Ammon's horn (tissue), 1 donor: ENCODE measurements at places on chromosomes 2 and 18.

DNA sequence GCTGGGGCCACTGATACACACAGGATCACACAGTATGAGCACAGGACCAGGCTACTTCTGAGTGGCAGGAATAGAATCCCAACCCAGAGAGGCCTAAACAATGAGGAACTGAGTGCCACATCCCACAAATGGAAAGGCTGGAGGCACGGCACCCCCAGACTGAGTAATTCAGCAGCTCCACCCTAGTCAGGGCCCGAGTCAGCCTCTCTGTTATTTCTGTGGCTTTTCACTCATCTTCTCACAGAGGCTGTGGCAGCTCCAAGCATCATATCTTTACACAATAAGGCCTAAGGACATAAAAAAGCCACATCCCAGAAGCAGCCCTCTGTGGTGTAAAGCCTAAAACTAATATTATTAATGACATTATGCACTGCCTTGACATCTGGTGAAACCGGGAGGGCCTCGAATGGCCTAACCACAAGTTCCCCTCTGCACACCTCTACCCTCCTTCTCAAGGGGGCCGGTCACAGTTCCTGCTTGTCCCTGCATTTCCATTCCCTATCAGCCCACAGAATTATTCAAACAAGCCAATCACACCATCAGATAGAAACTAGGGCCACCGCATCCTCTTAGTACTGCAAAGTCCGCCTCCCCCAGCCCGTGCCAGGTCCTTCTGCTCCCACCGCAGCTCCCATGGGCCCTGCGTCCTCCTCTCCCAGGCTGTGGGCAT lies 12.5 kb upstream of the MAL start:
- no peak for DNase-seq

DNA sequence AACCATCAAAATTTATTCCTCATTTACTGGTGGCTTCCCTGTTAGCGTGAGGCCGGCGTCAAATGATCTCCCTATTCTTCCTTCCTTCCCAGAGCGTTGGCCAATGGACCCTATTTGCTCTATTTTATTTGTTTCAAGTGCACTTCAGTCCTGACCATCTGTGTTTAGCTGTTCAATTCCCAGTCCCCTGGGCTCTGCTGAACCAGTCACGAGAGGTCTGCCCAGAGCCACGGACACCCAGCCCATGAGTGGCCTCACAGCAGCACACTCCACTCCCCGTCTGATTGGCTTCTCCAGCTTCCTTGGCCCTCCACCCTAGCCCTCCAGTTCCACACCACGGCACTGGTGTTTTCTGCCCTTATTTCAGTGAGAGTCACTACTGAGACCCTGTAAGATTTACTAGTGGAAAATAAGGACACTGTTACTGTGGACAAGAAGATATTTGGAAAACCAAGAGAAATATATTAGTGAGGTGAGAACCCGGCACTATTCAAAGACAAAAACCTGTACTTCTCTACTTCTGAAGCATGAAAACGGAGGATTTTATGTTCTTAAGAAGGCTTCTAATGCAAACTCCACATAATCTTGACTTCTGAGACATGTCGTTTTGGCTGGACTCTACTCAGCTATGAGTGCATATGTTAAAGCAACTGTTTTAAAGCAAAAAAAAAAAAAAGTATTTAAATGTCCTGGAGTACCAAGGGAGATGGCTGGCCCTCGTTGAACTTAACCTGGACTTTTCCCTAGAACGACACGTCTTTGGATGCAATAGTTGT lies 86.6 kb downstream of the COL6A3 start:
- DNase-seq, result no peak

DNA sequence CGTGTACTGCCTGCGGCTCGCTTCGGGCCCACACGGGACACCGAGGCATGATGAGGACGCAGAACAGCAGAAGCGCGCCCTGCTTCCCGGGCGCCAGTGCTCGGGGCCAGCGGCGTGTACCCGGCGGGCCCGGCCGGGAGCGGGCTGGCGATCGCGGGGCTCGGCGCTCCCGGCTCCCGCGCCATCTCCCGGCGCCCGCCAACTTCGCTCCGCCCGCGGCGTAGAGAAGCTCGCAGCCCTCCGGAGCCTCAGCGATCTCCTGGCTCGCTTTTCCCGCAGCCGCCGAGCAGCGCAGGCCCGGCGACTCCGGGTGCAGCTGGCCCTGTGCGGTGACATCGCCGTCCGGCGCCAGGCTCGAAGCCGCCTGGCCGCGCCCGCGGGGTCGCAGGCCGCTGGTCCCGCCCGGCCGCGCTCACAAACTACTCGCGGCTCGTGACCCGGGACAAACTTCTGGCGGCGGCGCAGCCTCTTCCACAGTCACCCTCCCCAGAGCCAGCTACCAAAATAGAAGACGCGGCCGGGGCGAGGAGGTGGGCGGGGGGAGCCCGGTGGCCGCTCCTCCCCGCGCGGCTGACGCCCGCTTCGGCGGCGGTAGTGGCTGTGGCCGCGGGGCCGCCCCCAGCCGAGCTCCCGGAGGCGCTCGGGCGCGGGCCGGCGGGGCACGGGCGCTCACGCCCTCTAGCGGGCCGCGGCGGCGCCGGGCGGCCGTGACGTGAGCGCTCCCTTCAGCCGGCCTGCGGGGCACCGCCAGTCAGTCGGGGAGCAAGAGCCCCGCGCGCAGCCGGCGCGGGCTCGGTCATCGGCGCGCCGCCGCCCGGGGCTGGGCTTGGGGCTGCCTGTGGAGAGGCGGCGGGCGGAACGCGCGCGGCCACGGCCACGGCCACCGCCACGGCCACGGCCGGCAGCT lies at the start of gene PTPRM:
Gene PTPRM, plus strand, starts transcription at position 750 of the 907 bp plus-strand sequence. CDS start 503 bp downstream, outside the sequence.
- DNase-seq, result peak; percentile 79

DNA sequence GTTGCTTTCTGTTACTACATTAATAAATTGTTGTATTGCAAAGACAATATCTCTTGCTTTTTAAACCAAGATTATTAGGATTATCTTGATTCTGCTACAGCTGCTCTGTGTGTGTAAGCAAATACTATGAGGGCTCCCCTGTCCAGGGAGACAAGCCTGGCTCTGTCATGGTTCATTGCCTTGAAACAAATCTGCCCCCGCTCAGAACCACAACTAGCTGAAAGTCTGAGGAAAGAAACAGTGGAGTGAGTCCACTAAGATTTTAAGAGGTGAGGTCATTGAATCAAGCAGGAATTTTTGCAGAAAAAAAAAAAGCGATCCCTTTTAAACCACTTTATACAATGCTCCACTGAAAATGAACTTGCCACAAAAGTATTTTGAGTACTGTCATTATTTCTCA lies 30.8 kb upstream of the LRRTM4 start:
- no peak for DNase-seq

DNA sequence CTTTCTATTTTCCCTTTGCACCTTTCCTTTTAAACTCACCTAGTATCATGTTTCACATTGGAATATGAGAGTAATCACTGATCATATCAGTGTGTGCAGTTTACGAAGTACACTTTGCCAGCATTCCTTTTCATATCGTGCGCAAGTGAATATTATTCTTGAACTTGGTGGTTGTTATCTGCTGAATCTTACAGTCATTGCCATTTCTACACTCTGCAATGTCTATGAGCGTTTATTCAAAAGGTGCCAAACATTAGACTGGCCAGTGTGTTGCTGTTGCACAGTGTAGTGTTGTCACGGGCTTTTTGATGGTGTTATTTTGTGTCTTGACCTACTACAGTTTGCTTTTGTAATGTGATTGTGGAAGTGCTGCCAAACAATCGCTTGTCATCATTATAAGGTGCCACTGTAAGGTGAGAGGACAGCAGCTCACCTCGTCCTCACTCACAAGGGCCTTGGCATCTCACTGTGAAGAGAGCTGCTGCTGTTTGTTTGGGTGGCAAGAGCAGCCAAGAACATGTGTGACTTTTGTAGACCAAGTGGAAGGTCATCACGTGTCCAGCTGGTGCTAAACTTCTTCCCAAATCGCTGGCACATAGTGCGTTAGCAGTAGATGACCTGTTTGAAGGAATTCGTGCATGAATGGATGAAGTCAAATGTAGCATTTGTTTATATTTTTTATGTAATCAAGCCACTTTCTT lies 113.3 kb downstream of the MYO1B start:
- no peak for DNase-seq

- DNase-seq, result no peak
These were observed 38.5 kb downstream of the INPP5D start for GRCh38 chr2:233098618-233099017.
